Renal pelvis (tissue), 12 donors: ENCODE measurements at places on chromosomes 5 and 9.

DNA sequence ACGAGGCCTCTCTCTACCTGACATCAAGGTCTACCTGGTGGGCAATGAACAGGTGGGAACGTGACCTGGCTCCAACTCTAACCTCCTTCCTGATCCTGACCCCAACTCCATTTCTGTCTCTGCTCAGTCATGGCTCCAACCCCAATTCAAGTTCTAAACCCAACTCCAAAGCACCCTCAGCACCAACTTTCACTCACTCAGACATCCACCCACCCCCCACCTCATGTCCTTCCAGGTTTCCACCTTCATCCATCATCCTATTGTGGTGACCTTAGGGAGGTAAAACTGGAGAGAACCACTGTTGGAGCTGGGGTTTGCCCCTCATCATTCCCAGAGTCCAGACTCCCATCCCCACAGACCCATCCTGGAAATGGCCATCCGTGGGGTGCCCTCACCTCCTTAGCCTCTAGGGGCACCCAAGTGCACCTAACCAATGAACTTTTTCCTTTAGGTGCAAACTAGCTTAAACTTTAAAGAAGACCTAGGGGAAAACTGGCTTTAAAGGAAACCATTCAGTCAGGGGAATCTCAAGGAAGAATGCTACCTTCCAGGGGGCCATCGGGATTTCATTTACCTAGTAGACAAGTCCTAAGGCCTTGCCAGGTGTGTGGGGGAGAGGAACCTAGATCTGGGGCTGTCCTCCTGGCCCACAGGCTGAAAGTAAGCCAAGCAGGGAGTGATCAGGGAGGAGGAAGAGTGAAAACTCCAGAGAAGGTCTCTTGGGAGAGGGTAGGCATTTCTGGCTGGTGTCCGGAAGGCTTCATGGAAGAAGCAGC, 11.3 kb downstream of the RGS14 start:
- no peak for DNase-seq

GRCh38 chr5:58022055-58022454, 437.8 kb downstream of the PLK2 start:
- no peak for DNase-seq

GRCh38 chr9:121272401-121272948, 4.5 kb downstream of the GSN start:
- no peak for DNase-seq

- DNase-seq, result no peak
These were observed 29.5 kb upstream of the SMAD5 start for GRCh38 chr5:136103118-136103517.

DNA sequence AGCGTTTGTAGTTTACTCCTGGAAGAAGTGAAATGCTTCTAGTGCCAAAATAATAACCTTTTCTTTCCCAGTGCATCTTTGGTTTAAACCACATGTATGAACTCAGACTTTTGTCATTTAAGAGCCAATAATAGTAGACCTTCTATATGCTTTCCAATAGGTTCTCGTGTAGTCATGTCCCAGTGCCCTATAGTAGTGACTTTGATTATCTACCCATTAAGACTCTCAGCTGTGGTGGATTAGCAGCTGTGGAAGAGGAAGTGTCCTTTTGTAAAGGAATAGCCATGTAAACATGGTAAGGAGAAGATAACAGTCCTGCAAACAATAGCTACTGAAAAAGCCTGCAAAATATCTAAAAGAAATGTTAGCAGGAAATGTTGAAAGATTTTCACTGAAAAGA, 765.3 kb downstream of the MTRR start:
- no peak for DNase-seq

GRCh38 chr5:90307782-90308181, 101.8 kb downstream of the CETN3 start:
- no peak for DNase-seq
